ENCODE measurements at places on chromosomes 12 and 14.

DNA sequence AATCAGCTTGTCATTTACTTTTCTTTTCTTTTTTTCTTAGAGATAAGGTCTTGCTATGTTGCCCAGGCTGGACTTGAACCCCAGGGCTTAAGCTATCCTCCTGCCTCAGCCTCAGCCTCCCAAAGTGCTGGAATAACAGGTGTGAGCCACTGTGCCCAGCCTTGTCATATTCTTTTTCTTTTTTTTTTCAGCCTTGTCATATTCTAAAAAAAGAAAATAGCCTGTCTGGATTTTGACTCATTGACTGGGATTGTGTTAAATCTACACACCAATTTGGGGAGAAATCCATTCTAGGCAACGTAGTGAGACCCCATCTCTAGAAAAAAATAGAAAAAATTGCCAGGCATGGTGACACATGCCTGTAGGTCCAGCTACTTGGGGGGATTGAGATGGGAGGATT lies 24.1 kb downstream of the ATP5MC2 start:
- no peak for DNase-seq

- no peak for DNase-seq
Measured at GRCh38 chr12:103241184-103241583, 254.6 kb downstream of the C12orf42 start.

GRCh38 chr12:129854591-129854990 lies 49.2 kb downstream of the TMEM132D start:
- DNase-seq = no peak

- DNase-seq = no peak
Measured at GRCh38 chr12:73361864-73362230, 1089.7 kb downstream of the TRHDE start.

DNA sequence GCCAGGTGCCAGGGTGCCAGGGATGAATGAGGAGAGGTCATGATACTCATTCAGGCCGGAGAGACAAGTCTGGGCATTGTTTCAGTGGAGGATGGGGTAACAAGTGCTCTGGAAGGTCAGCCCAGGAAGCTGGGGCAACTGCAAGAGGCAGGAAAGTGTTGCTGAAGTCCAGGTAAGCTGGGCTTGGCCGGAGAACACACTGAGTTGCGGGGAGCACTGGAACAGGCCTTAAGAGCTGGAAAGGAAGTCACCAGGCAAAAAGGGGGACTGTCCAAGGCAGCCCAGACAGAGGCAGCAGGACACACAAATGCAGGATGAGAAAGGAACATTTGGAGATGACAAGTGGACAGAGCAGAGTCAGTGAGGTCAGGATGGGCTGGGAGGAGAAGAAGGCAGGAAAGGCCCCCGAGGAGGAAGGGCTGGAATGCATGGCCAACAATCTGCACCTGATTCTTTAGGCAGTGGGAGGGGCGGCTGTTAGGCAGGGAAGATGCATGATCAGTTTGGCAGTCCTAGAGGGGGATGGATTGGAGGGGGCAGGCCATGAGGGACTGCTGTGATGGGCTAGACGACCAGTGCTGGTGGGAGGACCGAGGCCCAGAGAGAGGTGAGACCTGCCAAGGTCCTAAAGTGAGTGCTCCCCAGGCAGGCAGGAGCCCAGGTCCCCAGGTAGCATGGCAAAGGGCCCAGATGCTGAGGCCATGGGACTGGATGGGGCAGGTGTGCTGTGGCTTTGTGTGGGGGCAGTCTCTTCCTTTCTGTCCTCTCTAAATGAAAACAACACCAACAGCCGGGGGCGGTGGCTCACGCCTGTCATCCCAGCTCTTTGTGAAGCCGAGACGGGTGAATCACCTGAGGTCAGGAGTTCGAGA lies 17.2 kb upstream of the HHIPL1 start:
- no peak for DNase-seq

DNA sequence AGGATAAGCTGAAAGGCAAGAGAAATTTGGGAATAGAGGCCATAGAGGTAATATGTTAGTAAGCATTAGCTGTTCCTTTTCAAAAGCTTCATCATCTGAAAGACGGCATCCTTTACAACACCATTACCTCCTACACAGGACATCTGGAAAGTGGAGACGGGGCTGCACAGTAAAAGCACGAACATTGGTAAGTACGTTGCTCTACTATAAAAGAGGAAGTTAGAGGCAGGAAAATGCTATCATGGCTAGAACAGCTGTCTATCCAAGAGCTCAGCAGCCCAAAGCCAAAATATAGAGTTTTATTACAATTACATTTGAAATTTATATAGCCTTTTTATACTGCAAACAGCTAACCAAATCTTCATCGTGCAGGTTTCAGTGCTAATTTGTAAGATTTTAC lies 172.3 kb upstream of the GRIP1 start:
- DNase-seq = no peak

DNA sequence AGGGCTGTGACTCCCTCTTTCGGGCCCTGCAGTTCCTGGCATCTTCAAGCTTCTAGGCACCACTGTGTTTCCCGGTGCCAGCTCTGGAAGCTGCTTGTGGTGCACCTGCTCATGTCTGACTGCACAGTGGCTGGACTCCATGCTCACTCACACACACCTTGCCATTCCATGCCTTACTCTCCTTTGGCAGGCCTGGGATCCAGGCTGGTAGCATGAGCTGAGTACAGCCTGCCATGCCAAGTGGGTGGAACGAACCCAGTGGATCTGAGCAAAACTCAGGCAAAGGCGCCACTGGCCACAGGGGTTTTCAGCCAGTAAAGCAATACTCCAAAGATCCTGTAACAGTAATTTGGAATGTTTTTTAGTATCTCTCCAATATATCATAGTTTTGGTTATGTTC lies 902.7 kb upstream of the USP15 start:
- DNase-seq = no peak

DNA sequence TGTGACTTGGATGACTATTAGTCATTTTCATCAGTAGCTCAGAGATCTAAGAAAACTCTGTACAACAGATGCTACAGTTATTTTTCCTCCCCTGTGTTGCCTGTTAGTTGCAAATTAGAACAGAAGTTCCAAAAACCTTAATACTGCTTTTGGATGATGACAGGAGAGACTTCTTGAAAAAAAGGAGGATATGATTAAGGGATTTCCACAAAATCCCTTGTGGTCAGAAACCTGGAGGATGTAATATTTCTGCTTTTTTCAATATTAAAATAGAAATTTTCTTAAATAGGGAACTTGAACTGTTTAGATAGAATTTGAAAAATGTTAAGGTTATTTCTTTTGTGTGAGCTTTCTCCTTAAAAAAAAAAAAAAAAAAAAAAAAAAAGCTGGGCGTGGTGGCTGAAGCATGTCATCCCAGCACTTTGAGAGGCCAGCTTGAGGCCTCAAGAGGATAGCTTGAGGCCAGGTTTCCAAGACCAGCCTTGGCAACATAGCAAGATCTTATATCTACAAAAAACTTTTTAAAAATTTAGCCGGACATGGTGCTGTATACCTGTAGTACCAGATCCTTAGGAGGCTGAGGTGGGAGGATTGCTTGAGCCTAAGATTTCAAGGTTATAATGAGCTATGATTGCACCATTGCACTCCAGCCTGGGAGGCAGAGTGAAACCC lies 14.1 kb downstream of the CMAS start:
- no peak for DNase-seq

DNA sequence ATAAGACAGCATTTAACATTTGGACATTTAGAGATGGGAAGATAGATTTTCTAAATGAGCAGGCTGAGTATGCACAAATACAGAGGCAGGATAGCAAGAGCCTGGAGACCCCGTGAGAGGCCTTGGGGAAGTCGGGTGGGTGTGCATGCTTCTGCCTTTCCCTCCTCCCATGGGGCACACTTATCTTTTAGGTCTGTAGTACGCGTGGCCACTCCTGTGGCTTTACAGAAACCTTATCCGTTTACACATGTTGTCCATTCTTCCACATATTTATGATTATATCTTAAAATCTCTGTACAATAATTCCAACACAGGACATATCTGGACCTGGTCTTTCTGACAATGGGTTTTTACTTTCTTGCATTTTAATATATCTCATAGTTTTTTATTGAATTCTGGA lies 33.6 kb downstream of the GYS2 start:
- no peak for DNase-seq

- DNase-seq = no peak
Measured at GRCh38 chr14:61511558-61511948, 183.8 kb upstream of the HIF1A start.

DNA sequence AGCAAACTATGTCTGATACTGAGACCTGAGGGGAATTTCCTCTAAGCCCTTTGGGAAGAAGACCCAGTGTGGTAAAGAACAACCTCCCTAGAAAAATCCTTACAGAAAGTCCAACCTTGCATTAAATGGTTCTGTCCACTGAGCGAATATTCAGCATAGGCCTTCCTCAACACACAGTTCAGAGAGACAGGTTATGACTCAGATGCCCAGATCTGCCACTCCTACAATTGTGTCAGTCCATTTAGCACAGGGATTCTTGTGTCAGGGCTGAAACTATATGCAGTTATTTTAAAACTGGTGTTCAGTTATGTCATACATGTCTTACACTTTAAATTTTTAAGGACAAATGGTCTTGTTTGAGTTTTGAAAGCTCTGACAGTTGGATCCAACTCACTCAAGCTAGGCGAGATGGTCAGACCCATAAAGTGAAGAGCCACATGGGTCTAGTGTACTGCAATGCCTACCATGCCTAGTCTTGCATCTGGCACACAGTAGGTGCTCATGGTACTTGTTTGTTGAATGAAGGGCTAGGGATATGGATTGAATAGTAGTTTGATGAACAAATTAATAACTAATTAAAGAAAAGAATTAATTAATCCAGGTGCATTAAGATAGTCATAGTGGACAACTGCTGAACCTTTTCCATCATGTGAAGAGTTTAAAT lies 207.5 kb upstream of the PWP1 start:
- no peak for DNase-seq

DNA sequence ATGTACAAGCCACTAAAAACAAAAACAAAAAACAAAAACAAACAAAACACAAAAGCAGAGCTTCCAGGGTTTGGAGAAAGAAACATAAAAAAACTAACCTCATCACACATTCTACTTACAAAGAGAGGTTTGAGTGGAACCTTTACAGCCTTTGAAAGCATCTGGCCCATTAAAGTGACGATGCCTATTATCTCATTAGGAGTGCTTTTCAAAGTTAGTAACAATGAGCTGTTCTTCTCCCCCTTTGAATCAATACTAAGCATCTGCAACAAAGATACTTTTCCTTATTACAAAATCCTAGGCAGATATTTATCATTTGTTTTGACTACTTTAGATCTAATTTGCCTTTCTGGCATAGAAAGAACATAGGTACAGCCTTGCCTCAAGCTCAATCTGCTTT lies 217.3 kb downstream of the PPM1H start:
- no peak for DNase-seq

- DNase-seq = peak; percentile 94
Measured at GRCh38 chr14:103528587-103529382, at the start of gene TRMT61A. TSS of gene TRMT61A (plus strand) at chr14:103529196. CDS start at chr14:103529979, 783 bp downstream.

GRCh38 chr14:105889666-105890473 lies 363.5 kb downstream of the TMEM121 start:
- no peak for DNase-seq

GRCh38 chr12:65086236-65086635 lies 34.9 kb downstream of the WIF1 start:
- no peak for DNase-seq

GRCh38 chr12:122518908-122519307 lies 7.8 kb downstream of the RSRC2 start:
- DNase-seq = no peak

DNA sequence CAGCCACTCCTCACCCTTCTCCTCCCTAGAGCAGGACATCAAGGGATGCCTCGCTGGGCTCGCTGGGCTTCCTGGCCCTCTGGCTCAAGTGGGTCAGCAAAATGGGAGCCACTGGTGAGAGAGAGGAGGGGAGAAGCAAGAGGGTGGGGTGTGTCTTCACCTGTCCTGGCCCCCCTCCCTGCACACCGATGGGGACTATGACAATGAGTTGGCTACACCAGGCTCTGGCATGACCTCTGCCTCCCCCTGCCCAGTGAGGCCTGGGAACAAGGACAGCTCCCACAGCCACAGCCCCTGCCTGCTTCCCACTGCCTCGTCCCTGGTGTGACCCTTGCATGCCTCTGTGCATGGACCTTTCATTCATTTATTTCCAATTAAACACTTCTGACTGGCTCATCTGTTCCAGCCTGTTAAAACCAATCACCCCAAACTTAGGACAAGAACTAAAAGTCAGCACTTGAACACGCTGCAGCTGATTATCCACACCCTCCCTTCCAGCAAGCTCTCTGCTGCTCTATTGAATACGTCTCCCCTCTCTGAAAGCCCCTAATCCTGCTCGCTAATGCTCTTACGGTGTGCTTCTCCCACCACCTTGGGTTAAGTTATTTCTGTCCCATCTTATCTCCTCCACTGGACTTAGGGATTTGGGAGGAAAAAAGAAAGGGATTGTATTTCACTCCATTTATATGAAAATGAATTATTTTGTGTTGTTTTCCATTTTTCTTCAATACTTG lies 5.8 kb upstream of the PPP2R5C start:
- DNase-seq = no peak

- no peak for DNase-seq
Measured at GRCh38 chr14:77099425-77100167, 1.5 kb downstream of the CIPC start.

DNA sequence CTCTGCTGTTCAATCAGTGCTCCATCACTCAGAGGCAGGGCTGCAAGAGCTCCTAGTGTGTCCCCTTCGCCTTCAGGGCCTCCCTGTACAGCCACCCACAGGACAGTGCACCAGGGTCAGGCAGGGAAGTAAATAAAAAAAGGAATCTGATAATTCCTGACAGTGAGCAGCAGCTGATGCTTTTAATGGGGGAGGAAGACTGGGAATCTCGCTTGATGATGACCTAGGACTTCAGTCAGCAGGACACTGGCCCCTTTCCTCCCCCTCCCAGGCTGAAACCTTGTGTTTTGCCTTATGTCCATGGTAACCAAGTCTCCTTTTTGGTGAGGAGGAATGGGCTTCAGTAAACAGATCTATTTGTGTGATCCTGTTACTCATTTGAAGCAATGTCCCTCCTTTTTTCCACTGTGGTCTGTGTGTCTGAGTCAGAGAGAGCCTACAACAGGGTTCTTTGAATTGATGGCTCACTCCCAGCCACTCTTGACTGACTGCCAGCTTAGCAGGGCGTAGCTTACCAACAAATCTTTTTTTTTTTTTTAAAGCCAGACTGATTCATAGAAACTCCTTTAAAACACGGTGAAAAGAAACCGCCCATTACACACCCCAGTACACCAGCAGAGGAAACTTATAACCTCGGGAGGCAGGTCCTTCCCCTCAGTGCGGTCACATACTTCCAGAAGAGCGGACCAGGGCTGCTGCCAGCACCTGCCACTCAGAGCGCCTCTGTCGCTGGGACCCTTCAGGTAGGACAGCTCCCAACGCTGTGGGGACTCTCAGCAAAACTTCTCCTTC lies at the start of gene EMP1:
Gene EMP1 (plus strand): TSS at position 597 of the 792 bp plus-strand sequence. CDS start 14,785 bp downstream, outside the sequence.
- DNase-seq = peak; percentile 89

DNA sequence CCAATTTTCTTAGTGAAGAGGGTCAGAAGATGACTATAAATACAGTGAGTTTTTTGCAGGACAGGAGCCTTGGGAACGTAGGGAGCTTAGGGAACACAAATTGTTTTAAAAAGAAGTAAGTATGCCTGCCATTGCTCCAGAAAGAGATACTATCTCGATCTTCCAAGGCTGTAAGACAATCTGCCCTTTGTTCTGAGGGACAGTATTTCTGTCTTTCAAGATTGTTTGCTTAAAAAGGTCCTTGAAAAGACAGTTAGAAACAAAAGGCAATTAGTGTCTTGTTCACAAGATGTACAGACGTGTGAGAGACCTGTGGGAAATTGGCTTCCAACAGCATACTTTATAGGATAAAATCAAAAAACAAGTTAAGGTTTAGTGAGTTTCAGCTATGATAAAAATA lies 321.2 kb upstream of the FAR2 start:
- no peak for DNase-seq

GRCh38 chr14:32703183-32703621 lies 235.5 kb upstream of the NPAS3 start:
- DNase-seq = no peak

- DNase-seq = no peak
Measured at GRCh38 chr14:90496379-90496778, 99.5 kb downstream of the CALM1 start.
